AML-193 (cell line): ENCODE measurements at places on chromosomes 5 and 9.

DNA sequence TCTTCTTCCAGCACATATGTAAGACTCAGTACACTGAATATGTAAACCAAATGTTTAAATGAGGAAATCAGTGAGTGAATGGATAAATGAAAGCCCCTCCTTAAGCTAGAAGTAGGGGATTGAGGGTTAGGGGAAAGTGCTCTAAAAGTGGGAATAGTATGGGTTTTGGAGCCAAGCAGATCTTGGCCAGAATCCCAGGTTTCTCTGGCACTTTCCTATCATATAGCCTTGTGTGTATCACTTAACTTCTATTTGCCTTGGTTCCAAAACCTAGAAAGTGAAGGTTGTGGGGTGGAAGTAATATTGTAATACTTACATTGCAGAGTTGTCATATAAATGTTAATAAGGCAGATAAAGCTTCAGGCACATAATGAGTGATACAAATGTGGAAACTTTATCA lies 45.0 kb upstream of the SV2C start:
- DNase-seq, result no peak

DNA sequence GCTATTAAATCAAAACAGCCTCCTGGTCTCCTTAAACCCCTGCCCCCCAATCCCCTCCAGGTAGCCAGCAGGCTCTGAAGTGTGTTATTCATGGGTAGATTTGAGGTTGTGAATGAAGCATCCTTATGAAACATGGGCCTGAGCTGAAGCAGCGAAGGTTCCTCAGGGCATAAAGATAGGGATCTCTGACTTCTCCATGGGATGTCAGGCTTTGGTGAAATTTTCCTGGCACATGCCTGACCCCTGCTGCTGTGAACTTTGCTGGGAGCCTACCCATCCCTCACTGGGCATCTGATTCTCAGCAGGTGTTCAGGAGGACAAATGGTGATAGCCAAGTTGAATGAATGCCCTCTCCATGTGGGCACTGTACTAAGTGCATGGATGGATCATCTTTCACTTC lies 250.3 kb downstream of the ASTN2 start:
- DNase-seq, result no peak

GRCh38 chr5:131286400-131286715 lies 22.5 kb downstream of the CDC42SE2 start:
- no peak for DNase-seq

DNA sequence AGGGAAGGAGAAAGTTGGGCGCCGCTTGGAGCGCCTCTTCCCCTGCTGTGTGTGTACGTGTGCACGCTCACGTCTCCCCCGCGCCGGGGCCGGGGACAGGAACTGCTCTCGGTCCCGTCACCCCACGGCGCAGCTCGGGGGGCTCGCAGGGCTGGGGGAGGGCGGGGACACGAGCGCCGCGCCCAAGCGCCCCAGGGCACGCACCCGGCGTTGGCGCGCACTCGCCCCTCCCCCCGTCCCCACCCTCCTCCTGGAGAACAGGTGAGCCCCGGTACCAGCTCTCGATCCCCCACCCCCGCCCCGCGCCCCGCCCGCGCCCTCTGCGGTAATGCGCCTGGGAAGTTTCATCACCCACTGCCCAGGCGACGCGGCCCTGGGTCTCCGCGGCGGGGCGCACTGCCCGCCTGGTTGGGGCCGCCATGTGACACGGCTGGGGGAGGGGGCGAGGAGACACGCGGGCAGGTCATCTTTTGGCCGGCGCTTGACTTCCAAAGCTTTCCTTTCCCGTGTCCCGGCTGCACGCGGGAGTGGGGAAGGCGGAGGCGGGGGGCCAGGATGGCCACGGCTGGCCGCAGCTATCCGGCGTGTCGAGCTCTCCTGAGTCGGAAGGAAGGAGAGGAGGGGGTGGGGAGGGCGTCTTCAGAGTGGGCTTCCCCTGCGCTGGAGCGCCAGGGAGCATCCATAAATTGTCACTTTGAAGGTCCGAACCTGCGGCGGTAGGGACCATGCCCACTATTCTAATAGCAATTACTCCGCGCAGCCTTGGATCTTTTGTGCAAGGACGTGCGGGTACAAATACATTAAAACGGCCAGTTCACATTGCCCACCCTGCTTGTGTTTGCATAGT lies 1.5 kb upstream of the STC2 start:
- no peak for DNase-seq

GRCh38 chr9:68640421-68641089 lies 64.5 kb upstream of the PIP5K1B start:
- DNase-seq, result no peak

DNA sequence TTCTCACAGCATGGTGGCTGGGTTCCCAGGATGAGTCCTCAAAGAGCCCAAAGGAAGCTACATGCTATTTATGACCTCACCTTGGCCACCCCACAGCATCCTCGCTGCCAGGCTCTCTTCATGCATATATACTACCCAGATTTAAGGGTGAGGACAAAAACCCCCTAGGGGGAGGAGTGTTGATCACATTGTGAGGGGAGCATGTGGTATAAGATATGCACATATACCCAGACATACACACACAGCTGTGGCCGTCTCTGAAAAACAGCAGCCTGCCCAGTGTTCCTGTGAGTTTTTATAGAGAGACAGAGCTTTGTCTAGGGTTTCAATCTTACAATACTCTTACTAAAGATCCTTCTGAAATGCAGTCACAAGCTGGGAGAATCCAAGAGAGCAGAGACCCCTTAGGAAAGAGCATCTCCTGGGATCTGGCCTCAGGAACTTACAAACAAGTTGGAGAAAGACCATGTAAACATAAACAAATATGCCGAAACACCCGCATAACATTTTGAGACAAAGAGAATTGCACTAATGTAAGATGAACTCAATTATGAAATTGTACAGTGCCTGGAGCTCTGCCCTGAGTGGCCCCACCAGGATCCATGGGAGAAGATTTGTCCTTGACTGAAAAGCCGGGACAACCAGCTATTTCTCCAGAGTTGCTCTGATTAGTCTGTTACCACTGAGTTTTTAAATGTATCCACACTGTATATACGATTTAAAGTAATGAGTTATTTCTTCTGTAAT lies 146.4 kb downstream of the GADD45G start:
- DNase-seq, result no peak

DNA sequence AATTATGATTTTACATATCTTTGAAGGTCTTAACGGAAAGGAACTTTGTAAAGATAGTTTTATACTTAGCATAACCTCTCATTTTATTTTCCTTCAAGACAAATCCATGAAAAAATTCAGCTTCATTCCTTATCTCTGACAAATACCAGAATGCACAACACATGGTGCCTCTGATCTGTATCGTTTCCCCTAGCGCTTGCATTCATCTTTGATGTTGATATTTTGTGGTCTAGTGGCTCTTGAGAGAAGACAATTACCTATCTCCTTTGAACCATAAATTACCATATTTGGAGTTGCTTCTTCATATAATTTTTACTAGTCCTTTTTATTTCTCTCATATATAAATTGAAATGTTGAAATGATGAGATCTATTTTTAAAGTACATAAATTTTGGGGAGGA lies 551.3 kb downstream of the PDE4D start:
- no peak for DNase-seq

DNA sequence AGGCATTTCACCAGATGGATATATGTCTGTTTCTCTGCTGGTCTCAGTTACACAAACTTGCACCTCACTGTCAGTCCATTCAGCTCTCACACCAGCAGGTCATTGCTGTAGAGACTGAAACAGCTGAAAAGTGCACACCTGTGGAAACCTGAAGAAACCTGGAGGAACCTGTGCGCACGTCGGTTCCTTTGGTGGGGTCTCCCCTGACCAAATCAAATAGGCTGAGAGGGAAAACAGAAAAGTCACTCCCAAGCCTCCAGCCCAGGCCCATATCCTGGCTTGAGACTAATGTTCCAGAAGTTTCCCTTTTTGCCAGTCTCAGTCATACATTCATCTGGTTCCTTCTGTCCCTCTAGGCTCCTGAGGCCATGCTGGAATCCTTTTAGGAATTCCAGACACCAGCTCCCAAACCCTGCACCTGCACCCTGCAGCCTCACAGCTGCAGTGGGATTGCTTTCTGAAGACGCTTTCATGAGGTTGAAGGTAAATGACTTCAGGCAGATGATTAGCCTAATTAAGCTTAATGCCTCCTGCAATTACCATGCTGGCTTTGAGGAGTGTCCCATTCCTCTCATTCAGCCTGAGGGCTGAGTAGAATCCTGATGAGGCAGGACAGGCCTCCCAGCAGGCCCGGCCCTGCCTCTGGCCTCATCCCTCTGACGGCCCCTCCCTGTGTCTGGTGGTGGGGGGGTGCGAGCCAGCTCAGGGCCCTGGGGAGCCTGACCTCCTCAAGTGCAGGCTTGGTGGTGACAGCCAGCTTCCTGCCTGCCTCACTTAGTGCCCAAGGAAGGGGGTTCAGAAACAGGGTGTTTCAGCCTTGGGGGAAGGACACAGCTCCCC lies 24.3 kb upstream of the CXCL14 start:
- no peak for DNase-seq

DNA sequence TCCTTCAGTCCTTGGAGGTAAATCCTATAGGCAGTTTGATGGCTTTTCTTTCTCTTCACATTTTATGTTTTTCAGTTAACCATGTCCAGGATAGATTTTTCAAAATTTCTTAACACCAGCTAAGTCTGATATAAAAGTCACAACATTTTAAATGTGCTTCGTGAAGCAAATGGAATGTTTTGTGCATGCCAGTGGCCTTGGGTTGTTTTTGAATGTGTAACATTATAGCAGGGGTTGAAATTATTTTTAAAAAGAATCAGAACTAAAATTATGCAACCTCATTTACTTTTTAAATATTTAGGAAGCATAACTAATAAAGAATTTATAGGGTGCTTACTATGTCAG lies 201.1 kb downstream of the ARHGEF28 start:
- DNase-seq, result no peak

DNA sequence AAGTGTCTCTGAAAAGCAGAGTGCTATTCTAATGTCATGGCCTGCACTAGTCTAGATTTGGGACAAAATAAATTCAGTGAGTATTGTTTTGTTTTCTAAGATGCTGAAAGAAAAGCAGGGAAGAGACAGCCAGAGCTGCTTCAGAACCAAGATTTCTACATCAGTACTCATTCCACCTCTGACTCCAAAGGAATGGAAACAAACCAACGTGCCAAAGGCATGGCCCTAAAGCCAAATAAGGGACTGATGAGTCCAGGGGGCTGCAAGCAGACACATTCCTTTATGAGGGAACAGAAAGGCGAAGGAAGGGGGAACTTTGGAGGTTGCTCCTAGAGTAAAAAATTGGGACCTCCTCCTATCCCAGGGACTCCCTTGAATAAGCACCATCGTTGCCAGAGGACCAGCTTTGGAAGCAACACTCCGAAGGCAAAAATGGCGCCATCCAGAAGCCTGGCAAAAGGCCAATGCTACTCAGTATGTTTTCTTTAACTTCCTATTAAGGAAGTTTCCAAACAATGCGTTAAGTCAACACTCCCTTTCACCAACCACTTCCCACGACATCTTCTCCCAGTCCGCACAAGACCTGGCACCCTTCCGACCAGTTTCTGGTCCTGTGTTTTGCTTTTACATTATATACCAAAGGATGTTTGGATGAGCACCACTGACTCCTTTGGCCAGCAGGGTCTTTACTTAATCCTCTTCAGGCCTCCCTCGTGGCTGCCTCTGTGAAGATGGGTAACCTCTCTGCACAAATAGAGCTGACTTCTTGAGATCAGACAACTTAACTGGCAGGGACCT lies 31.6 kb downstream of the ADAM19 start:
- no peak for DNase-seq

GRCh38 chr5:152405145-152405544 lies at the start of gene NMUR2:
TSS of gene NMUR2 (minus strand) at chr5:152405279. CDS start at chr5:152405113, 166 bp downstream.
- DNase-seq, result no peak
